ENCODE measurements at places on chromosomes 2 and 18. TPM values are rescaled to one million over a fixed set of nuclear protein-coding genes. Genes with fewer than 3 reads are reported as not detected.
A peak's percentile ranks its signal among the peaks of the same experiment; 100 is the strongest.

DNA sequence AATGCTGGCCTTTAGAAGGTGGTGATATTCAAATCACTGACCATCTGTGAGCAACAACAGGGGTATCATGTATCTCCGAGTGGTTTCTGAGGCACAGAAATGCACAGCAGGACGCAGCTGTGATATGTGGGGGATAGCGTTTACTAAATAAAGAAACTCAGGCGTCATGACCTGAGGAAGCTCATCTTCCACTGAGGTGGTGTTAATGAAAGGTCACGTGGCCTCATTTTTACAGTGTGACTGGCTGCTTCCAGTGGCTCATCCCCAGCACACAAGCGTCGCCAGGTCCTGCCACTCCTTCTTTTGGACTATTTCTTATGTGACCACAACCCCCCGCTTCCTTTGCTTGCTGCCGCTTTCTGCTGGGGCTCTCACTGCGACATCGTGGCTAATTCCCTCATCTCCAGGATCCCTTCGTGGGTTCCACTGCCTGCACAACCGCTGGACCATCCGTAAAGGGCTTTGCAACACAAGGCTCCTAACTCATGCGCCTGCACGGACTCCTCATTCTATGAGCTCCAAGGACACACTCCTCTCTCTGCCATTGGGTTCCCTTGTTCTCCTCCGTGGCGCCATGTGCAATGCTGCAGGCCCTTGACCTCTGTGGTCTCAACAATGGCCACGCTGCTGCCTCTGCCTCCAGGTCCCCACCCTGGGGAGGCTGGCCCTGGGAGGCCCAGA lies 109.3 kb downstream of the MBP start:
- no peak for DNase-seq

- no peak for DNase-seq
Measured at GRCh38 chr2:72788756-72789155, 37.1 kb downstream of the EXOC6B start.

GRCh38 chr2:99489063-99489760 lies 605 bp downstream of the REV1 start:
- peak; percentile 76 for DNase-seq

- no peak for DNase-seq
Measured at GRCh38 chr2:128345436-128346165, 26.9 kb upstream of the HS6ST1 start.

GRCh38 chr2:215288112-215288815 lies 23.6 kb upstream of the ATIC start:
- no peak for DNase-seq

- DNase-seq: no peak
Measured at GRCh38 chr2:235262750-235263149, 231.1 kb upstream of the AGAP1 start.

DNA sequence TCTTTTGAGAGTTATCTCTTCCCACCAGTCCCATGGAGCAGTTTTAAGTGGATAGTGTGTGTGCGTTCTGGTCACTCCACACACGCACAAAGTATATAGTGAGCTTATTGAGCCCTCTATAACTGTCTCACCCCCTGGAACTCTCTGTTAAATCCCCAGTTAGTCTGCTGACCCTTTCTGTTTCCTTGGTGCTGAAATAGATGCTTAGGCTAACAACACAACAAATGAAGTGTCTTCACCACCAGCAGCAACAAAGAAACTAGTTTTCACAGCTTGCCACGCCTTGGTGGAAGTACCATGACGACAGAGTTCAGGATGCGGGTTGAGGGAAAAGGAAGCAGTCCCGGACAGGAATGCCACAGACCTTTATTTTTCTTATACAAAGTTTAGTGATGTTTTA lies 203.5 kb upstream of the TMEFF2 start:
- no peak for DNase-seq

Gene PCGF1
- total RNA-seq: 16.2 TPM

Data from hematopoietic multipotent progenitor cell (in vitro differentiated cells).